Hepatocyte (in vitro differentiated cells): ENCODE measurements at places on chromosomes 2 and 18. TPM values are rescaled to one million over a fixed set of nuclear protein-coding genes. Genes with fewer than 3 reads are reported as not detected.

Gene CSRNP3
- 8.1 and 14.0 TPM in 2 replicates for total RNA-seq

DNA sequence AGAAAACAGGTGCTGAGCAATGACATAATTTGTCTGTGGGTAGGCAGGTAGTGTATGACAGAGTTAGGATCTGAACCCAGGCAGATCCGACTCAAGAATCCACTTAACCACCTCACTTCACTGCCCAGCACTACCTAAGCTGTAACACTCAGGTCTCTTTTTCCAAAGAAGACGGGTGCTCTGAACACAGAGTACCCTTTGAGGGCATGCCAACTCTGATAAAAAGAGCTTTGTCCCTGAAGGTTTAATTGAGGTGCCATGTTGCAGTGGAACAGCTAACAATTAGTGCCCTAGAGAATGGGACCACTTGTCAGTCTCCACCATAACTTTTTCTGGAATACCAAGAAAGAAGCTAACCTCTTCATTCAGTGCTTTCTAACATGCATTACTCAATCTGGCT, 11.3 kb downstream of the ABHD3 start:
- H3K27ac ChIP-seq: no peak overlapping the region
- H3K4me3 ChIP-seq: no peak overlapping the region
- no peaks in the 10 kb centered on the region for H3K27me3 ChIP-seq

Gene MDH1B
- 0.07 and 0.16 TPM in 2 replicates for total RNA-seq

Gene SERPINB10
- 0.93 TPM in 1 of 2 replicates, not detected in the other for total RNA-seq

DNA sequence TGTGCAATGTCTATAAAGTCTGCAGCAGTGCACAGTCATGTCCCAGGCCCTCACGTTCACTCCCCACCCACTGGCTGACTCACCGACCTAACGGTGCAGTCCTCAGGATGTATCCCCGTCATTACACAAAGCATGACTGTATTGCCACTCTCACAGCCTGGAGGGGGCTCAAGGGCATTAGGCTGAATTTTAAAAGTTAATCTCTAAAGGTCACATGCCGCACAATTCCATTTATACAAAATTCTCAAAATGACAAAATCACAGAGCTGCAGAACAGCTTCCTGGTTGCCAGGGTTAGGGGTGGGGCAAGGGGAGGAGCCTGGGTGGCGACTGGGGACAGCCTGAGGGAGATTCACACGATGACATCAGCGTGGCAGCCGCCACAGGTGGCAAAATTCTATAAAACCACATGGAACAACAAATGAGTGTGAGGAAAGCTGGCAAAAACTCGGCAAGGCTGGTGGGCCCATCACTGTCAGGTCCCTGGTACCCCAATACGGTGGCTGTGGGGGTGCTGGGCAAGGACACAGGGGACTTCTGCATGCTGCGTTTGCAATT, 97.6 kb downstream of the NDUFA10 start:
- DNase-seq: peak; percentile 40
- H3K27ac ChIP-seq: no peak overlapping the region
- no peaks in the 10 kb centered on the region for H3K36me3 ChIP-seq
- no peaks in the 10 kb centered on the region for H3K27me3 ChIP-seq
- H3K4me1 ChIP-seq: no peaks in the 10 kb centered on the region

GRCh38 chr2:11903085-11903606, 156.7 kb downstream of the LPIN1 start:
- H3K27me3 ChIP-seq: no peaks in the 10 kb centered on the region
- H3K36me3 ChIP-seq: no peaks in the 10 kb centered on the region
- no peak overlapping the region for H3K4me3 ChIP-seq
- no peak for DNase-seq
- H3K27ac ChIP-seq: no peak overlapping the region

- no peak for DNase-seq
- no peaks in the 10 kb centered on the region for H3K36me3 ChIP-seq
- no peaks in the 10 kb centered on the region for H3K27me3 ChIP-seq
Measured at GRCh38 chr2:97757062-97757461, 43.7 kb downstream of the ZAP70 start.

DNA sequence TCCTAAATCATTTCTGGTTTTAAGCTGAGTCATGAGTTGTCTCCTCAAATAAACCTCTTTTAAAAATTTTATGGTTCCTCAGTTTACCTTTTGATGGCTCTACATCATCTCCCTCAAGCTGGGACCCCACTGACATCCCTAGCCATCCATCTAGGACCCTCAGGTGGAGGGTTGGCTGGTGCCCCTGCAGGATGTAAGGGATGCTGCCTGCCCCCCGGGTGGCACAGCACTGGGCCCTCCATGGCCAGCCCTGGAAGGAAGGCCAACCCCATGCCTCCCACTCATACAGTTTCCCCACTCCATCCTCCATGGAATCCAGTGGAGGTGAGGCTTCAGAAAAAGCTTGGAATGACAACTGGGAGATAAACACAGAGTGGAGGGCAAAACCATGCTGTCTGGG, 17.2 kb upstream of the GPC1 start:
- no peaks in the 10 kb centered on the region for H3K27me3 ChIP-seq
- H3K36me3 ChIP-seq: no peaks in the 10 kb centered on the region
- H3K4me3 ChIP-seq: no peak overlapping the region

Gene PDK1
- 10.2 and 13.1 TPM in 2 replicates for total RNA-seq

DNA sequence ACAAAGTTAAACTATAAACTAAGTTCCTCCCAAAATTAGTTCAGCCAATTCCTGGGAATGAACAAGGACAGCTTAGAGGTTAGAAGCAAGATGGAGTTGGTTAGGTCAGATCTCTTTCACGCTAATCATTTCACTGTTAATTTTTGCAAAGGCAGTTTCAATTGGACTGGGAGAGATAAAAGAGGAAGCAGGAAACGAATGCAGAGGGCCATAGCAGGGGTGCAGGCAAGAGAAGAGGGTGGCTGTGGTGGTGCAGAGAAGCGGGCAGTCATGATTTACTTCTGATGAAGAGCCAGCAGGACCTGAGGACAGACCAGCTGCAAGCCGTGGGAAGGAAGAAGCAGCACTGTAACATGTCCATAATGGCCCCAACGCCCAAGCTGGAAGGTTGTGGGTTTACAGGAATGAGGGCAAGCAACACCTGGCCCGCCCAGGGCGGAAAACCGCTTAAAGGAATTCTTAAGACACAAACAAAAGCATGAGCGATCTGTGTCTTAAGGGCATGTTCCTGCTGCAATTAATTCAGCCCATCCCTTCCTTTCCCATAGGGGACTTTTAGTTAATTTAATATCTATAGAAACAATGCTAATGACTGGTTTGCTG, 4.1 kb upstream of the RMP24 start:
- H3K27ac ChIP-seq: no peak overlapping the region
- peaks cover 4% of the 10 kb centered on the region for H3K4me1 ChIP-seq
- no peaks in the 10 kb centered on the region for H3K36me3 ChIP-seq
- no peak overlapping the region for H3K4me3 ChIP-seq
- no peak for DNase-seq

DNA sequence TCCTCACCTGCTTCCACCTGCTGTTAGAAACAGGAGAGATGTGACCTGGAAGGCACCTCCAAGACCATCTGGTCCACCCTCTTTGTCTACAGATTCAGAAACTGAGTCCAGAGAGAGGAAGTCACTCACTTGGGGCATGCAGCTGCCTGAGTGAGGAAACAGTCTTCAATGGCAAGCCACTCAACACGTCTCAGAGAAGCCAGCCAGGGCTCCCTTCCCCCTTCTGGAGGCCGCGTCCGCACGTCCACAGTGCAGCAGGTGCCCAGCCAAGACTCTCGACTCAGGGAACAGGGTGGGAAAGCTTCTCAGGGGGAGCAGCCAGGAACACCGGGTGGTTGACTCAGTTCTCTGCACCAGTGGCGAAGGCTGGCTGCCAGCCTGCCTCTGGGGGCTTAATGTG, 201.7 kb downstream of the BCL11A start:
- DNase-seq: no peak
- no peaks in the 10 kb centered on the region for H3K4me1 ChIP-seq
- no peak overlapping the region for H3K27ac ChIP-seq
- H3K27me3 ChIP-seq: no peaks in the 10 kb centered on the region
- no peak overlapping the region for H3K4me3 ChIP-seq

- no peaks in the 10 kb centered on the region for H3K36me3 ChIP-seq
- H3K27ac ChIP-seq: no peak overlapping the region
- DNase-seq: no peak
Measured at GRCh38 chr18:31077878-31078277, 24.3 kb downstream of the DSC2 start.

DNA sequence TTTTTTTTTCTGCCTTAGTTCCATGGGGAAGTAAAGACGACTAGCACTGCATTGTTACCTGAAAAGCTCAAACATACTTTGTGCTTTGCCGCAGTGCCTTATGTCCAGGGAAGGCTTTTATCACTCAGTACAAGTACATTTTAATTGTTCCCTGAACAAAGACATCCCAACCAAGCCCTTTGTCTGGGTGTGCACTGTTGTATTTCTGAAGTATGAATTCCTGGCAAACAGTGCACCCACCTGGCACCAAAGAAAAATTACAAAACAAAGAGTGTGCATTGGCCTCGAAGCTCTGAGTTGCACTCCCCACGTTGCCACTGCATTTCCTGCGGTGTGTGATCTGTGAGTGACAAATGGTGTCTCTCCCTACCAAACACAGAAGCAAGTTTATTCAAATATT, 858.5 kb upstream of the PIK3C3 start:
- H3K4me3 ChIP-seq: no peak overlapping the region
- no peaks in the 10 kb centered on the region for H3K27me3 ChIP-seq
- H3K36me3 ChIP-seq: no peaks in the 10 kb centered on the region
- no peak overlapping the region for H3K27ac ChIP-seq

Gene FIGN
- 4.5 and 6.0 TPM in 2 replicates for total RNA-seq

DNA sequence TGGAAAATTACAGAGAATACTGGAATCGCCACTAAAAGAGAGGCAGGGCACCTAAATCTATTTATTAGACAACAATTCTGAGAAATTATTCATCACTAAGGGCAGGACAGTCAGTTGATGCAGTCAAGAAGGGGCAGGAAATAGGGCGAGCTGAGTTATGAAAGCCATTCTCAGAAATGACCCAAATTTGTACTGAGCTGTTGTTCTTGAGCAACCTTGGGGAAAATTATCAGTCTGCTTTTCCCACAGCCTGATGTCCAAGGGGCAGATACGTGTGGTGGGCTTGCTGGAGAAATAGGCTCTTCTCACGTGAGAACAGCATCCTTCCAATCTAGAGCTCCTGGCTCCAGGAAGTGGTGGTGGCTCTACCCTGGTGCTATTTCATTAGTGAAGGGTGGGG, 38.6 kb downstream of the STON1 start:
- H3K36me3 ChIP-seq: no peaks in the 10 kb centered on the region
- no peak overlapping the region for H3K27ac ChIP-seq
- DNase-seq: no peak
- no peaks in the 10 kb centered on the region for H3K4me1 ChIP-seq
- H3K27me3 ChIP-seq: no peaks in the 10 kb centered on the region
- H3K4me3 ChIP-seq: no peak overlapping the region

Gene OSBPL6
- total RNA-seq: 3.0 and 3.9 TPM in 2 replicates

- no peaks in the 10 kb centered on the region for H3K36me3 ChIP-seq
- H3K27me3 ChIP-seq: peaks cover 11% of the 10 kb centered on the region
- H3K27ac ChIP-seq: no peak overlapping the region
- no peak for DNase-seq
- H3K4me3 ChIP-seq: no peak overlapping the region
Measured at GRCh38 chr2:69010437-69011194, 2.4 kb upstream of the ANTXR1 start.

GRCh38 chr2:234528410-234529148, 31.7 kb upstream of the ARL4C start:
- H3K4me1 ChIP-seq: no peaks in the 10 kb centered on the region
- no peaks in the 10 kb centered on the region for H3K36me3 ChIP-seq
- no peaks in the 10 kb centered on the region for H3K27me3 ChIP-seq
- no peak for DNase-seq
- H3K4me3 ChIP-seq: no peak overlapping the region
- no peak overlapping the region for H3K27ac ChIP-seq

DNA sequence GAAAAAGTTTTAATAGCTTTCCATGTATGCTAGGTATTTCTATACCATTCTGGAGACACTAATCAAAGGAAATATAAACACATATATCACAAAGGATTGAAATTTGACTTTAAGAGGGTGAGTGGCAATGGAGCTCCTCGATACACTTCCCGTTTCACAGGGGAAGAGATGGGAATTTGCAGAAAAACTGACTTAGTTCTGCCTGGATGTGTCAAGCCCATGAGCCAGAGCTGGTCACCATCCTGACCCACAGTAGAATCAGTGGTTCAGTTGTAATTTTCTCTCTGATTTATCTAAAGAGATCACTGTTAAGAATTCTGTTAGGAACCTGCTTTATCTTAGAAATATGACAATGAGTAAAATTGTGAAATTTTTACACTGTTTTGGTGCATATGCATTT, 34.2 kb downstream of the PLCL1 start:
- H3K4me1 ChIP-seq: no peaks in the 10 kb centered on the region
- no peak for DNase-seq
- H3K36me3 ChIP-seq: no peaks in the 10 kb centered on the region
- no peak overlapping the region for H3K27ac ChIP-seq
- H3K4me3 ChIP-seq: no peak overlapping the region

- H3K4me1 ChIP-seq: peaks cover 17% of the 10 kb centered on the region
- no peak overlapping the region for H3K4me3 ChIP-seq
Measured at GRCh38 chr2:3131636-3132326, 245.8 kb downstream of the EIPR1 start.

- H3K4me3 ChIP-seq: no peak overlapping the region
- H3K36me3 ChIP-seq: no peaks in the 10 kb centered on the region
- no peak overlapping the region for H3K27ac ChIP-seq
- no peaks in the 10 kb centered on the region for H3K4me1 ChIP-seq
Measured at GRCh38 chr2:224357098-224357901, 44.6 kb downstream of the FAM124B start.

DNA sequence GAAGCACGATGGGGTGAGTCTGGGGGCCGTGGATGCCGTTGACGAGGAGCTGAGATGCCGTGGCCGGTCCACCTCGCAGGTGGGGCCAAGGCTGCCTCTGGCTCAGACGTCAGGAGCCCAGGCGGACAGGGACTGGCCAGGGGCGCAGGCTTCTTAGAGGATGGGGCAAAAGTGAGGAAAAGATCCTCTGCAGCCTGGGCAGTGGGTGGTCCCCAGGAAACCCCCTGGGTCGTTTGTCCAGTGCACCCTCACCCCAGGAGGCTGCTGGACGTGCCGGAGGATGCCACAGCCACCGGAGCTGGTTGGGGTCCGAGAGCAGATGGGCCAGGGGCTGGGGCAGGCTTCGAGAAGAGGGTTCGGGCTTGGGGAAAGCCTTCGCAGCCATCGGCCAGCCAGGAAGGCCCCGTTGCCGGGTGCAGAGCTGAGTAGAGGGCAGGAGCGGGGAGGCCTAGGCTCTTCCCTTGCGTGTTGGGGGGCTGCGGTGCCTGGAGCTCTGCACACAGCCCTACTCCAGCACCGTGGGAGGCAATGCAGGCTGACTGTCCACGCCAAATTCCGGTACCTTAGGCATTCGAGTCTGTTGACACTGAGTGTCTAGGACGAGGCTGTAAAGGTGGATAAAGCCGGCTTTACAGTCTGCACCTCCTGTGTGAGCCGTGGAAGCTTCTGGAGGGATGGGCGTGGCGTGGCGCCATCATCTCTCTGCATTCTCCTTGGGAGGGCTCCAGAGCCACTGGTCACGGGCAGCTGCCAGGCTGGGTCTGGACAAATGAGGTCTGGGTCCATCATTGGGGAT, 18.8 kb downstream of the GPC1 start:
- H3K36me3 ChIP-seq: no peaks in the 10 kb centered on the region
- H3K27me3 ChIP-seq: peaks cover 5% of the 10 kb centered on the region
- DNase-seq: no peak
- H3K27ac ChIP-seq: no peak overlapping the region
- H3K4me1 ChIP-seq: peaks cover 38% of the 10 kb centered on the region
